ENCODE measurements at places on chromosomes 2 and 18.

GRCh38 chr18:12880541-12880910 is 3.5 kb downstream of the PTPN2 start:
- no peak for DNase-seq

DNA sequence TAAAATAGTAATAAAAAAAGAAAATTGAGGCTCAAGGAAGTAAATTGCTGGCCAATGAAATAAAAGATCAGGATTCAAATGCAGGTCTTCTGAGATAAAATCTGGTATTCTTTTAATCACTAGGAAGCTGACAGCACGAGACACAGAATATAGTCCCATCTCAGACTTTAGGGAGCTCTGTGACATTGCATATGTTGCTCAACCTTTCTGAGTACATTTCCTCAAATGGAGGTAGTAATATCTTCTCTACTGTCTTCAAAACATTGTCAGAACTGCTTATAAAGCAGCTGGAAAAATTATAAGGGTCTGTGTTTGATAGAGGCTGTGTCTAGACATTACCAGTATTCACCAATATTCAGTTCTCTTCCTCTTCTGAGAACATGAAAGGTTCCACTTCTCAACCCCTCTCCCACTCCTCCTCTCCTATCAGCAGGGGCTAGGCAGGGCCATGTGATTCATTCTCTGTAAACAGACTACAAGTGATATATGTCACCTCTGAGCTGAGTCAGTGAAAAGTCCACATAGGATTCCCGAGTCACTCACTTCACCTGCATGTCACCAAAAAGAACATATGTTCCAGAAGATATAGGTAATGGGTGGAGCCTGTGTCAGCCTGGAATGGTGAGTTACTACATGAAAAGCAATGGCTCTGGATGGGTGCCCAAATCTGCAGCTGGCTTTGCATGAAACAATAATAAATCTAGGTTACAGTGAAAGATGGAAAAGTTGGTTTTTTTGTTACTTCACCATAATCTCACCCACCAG is 7.1 kb downstream of the KCNE4 start:
- no peak for DNase-seq

GRCh38 chr18:5841518-5841917 is 53.8 kb downstream of the TMEM200C start:
- no peak for DNase-seq

GRCh38 chr2:10022445-10022844 is 20.9 kb upstream of the KLF11 start:
- DNase-seq: no peak

GRCh38 chr2:7348761-7349160 is 431.5 kb downstream of the RNF144A start:
- no peak for DNase-seq
